ENCODE measurements at places on chromosomes 16 and 17. TPM values are rescaled to one million over a fixed set of nuclear protein-coding genes. Genes with fewer than 3 reads are reported as not detected.

SLC5A11 gene
- total RNA-seq: 0.43 TPM

KRT23 gene
- total RNA-seq: 0.49 TPM

MILR1 gene
- total RNA-seq: 3.0 TPM

HSBP1 gene
- total RNA-seq: 5.6 TPM

TBC1D3D gene
- 0.81 TPM for total RNA-seq

DCAKD gene
- total RNA-seq: 16.1 TPM

FOXL1 gene
- total RNA-seq: 0.15 TPM

CA4 gene
- not detected for total RNA-seq

FNDC8 gene
- not detected for total RNA-seq

HS3ST3B1 gene
- total RNA-seq: 31.6 TPM

C17orf78 gene
- total RNA-seq: not detected

PROCA1 gene
- 0.18 TPM for total RNA-seq

TPPP3 gene
- 0.37 TPM for total RNA-seq

STH gene
- total RNA-seq: not detected

SLC13A2 gene
- total RNA-seq: 0.32 TPM

OR3A3 gene
- total RNA-seq: not detected

FZD2 gene
- total RNA-seq: 0.64 TPM

SALL1 gene
- 22.9 TPM for total RNA-seq

SMIM22 gene
- not detected for total RNA-seq
